ENCODE measurements at places on chromosomes 3 and 15.

DNA sequence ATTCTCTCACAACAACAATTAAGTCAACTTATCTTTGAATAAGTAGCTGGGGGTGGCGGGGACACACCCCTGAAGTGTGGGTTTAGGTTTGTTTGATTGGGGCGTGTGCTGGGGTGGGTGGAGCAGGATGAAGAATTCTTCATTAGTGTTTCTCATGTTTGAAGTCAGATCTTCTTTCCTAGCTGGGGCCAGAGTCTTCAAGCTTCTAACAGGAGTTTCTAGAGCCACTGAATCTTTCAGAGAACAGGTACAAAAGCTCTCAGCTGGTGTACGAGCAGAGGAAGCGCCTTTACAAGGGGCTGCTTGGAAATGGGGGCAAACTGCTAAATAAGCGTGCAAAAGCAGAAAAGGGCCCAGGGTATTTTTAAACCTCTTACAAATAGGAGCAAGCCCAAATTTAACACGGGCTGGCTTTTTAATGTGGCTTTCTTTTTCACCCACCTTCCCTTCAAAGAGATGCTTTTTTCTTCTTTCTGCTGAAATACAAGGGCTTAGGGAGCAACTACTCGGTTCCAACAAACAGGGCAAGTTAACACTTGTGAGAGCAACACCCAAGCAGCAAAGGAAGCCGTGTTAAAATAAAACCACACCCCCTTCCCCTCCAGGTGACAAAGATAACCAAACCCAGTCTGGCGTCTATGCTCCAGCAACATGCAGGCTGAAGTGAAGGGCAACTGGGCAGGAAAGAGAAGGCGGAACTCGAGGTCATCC, 86.9 kb upstream of the RASGRP1 start:
- no peak for DNase-seq

DNA sequence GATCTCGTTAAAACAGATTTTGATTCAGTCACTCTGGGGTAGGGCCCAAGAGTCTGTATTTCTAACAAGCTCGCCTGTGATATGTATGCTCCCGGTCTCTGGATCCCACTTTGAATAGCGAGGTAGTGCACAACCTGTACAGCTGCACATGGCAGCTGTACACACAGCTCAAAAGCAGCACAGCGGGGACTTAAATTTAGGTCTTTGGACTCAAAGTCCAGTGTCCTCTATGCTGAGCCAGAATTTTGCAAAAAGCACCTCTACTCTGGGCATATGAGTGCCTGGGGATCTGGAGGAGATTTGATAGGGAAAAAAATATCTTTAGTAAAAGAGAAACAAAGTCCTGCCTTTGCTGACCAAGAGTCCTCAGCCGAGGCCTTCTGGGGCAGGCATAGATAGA, 83.1 kb downstream of the HMG20A start:
- no peak for DNase-seq

GRCh38 chr3:82474711-82475110, 713.3 kb upstream of the GBE1 start:
- no peak for DNase-seq

DNA sequence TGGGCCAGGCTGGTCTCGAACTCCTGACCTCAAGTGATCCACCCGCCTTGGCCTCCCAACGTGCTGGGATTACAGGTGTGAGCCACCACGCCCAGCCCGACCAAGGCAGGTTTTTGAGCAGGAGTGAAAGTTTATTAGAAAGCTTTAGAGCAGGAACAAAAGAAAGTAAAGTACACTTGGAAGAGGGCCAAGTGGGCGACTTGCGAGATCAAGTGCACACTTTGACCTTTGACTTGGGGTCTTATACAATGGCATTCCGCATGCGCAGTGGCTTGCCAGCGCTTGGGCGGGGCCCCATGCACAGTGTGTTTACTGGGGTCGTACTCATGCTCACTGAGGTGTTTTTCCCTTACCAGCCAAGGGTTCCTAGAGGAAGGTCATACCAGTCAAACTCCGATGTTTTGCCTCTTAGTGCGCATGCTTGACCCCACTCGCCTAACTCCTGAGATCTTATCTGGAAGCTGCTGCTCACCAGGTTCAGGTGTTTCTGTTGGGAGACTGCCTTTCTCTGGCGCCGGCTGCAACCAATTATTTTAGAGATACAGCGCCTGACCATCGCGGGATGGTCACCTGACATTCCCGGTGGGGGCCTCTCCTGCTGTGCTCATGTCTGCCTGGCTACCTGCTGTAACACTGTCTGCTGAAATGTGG, 46.9 kb upstream of the FLNB start:
- DNase-seq = no peak

DNA sequence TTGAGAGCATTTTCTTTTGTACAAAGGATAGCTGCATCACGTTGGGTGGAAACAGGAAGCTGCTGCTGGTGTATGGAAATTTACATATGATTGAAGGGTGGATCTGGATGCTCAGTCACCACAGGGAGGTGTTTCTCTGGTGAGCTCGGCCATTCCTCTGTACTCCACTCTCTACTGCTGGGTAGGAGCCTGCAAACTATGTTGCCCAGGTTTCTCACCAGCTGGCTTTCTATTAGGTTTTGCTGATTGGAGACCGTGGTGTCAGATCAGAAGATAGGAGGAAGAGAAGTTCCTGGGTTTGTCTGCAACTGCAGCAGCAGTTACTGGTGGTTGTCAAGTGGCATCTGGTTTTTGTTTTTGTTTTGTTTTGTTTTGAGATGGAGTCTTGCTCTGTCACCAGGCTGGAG, 61.7 kb downstream of the TAMM41 start:
- DNase-seq = no peak

GRCh38 chr15:70783610-70784022, 20.3 kb upstream of the UACA start:
- DNase-seq = no peak

- no peak for DNase-seq
Observed at GRCh38 chr15:93043621-93044300, 45.2 kb downstream of the RGMA start.

DNA sequence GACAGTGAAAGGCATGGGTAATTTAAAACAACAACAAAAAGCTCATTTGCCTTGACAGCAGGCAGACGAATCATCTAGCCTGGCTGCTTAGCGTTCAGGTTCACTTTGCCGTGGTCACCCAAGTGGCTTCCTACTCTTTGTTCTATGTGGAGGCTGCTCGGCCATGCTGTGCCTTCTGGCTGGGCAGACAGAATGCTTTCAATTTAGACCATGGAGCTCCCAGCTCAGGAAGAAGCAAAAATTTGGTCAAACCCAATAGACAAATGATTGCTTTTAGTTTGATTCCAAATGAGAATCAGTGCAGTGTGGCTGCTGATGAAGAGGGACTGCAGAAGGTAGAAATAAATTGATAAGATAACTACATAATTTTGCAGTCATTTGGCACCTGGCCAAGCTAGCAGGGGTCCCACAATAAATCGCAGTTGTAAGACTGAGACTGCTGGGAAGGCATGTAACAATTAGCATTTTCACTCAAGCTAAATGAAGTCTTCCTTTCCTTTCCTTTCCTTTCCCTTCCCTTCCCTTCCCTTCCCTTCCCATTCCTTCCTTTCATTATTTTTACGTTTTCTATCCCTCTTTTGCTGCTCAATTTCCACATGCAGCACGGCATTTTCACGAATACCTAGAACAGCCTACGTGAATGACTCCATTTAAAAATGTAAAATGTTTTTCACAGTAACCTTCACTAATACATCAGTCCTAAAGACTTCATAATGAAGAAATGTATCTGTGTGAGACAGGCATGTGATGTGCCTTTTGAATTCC, 360.4 kb upstream of the TGFBR2 start:
- no peak for DNase-seq

DNA sequence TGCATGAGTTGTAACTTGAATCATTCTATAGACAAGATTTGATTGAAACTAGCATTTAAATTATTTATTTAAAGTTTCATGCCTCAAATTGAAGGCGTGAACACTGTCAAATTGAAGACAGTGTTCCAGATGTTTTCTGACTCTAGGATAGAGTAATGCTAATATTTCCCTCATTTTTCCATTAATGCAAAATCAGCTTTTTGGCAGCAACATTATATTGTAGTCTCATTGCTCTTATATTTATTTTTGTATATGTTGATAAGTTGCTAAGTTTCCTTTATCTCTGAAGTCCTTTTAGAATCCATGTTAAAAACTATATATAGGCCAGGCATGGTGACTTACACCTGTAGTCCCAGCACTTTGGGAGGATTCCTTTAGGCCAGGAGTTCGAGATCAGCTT, 4.8 kb downstream of the FANCI start:
- no peak for DNase-seq

- DNase-seq = no peak
Observed at GRCh38 chr15:84926491-84927230, 42.2 kb downstream of the SLC28A1 start.

DNA sequence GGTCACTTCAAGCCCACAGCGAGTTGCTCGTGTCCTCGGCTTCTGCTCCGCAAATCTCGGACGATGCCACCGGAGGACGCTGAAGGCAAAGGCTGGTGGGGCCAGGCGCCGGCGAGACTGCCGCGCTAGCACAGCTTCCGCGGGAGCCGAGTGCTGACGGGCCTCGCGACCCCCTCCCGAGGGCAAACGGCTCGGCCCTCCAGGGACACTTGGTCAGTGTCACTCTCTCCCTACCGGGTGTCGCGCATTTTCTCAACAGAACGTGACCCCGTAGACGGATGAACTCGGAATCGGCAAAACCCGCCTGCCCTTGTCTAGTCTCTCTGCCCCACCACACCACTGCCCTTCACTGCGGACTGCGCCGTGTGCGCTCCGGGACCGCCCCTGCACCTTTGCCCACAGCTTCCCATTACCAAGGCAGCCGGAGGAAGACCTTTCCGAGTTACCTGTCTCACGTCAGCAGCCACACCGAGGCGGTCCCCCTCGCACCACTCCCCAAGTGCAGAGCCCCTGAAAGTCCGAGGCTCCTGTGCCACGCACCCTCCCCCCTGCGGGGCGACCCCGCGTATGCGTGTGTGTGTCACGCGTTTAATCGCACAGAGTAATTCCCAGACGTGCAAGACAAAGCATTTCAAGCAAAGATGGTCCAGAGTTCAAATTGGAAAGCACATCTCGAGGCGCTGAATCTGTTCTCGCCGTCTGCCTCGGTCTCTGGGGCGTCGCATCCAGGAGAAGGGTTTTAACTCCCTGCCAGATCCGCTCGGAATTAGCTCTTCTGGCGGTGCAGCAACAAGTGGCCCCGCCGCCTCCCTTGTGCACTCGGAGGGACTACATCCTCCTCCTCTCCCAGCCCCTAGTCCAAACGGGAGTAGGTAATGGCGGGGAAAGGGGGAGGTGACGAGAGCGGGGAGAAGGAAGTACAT, 245.0 kb upstream of the TOPAZ1 start:
- no peak for DNase-seq

DNA sequence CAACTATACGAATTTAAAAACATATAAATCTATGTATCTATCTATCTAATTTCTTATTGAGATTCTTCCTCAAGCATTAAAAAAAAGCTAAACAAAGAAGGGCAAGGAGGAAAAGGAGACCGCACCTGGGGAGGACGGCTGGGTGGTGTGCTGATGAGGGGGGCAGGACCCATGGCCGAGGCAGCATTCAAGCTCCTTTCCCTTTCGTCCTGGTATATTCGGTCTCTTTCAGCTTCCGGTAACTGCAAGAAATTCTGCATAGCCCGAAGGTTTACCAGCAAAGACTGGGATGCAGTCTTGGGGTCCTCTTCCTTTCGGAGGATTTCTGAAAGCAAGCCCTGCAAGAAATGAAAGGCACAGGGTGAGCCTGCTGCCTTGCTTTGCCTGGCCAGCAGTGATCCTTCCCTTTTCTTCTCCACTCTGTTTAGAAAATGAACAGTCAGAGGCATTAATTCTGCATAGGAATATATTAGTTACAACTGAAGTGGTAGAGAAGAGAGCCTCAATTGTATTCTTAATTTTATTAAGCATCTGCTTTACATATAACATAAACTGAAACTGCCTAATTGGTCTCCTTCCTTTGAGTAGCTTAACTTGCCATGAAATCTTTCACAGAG, 38.8 kb downstream of the SATB1 start:
- no peak for DNase-seq

- no peak for DNase-seq
Observed at GRCh38 chr3:141388823-141389621, 20.7 kb downstream of the ZBTB38 start.

DNA sequence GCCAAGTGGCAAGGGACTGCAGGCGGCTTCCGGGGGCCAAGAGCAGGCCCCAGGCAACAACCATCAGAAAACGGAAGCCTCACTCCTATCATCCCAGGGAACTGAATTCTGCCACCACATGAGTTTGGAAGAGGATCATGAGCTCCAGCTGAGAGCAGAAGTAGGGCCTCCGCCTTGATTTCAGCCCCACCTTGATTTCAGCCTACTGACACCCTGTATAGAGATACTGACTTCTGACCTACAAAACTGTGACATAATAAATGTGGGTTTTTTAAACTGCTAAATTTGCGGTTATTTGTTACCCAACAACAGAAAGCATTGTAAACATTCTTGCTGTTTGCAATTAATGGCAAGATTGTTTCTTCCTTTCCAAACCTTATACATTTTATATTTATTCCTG, 21.6 kb upstream of the RARRES1 start:
- no peak for DNase-seq

DNA sequence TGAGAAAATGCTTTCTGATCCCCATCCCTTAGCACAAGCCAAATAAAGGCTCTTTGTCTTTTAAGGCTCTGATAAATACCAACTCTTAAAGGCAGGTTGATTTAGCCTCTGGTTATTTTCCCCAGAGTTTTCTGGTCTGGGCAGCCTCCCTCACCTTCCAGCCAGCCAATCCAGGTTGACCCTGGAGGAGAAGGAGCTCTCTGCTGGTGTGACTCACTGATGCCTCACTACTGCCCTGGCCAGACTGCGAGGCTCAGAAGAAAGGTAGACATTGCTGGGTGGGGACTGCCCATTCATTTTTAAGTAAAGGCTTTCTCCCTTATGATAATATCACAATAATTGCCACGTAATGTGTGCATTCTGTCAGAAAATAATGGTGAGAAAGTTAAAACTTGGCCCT, 37.1 kb downstream of the SLCO3A1 start:
- DNase-seq = no peak

- DNase-seq = no peak
Observed at GRCh38 chr15:42145546-42146455, 10.6 kb downstream of the PLA2G4F start.

DNA sequence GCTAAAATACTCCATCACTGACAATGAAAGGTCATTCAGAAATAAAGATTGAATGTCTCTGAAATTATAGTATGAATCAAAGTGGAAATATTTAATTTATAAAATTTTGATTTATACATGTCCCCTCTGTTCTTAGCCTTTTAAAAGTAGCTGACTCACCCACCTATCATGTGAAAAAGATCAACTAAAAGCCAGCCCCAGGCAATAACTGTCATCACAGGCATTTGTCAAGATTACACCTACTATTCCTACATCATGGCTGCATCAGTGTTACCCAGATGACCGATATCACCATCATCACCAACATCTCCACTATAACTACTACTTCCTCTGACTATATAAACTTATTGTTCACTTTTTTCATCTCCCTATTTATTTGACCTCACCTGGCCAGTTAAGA, 14.3 kb upstream of the PIK3R4 start:
- DNase-seq = no peak

Data from GOT3 (cell line).